ENCODE measurements at places on chromosomes 13 and 19. TPM values are rescaled to one million over a fixed set of nuclear protein-coding genes. Genes with fewer than 3 reads are reported as not detected.

GRCh38 chr19:19487950-19488874 lies 27.1 kb downstream of the TSSK6 start:
- peaks cover 28% of the 10 kb centered on the region for H3K4me1 ChIP-seq
- DNase-seq = no peak
- no peaks in the 10 kb centered on the region for H3K27me3 ChIP-seq
- H3K4me3 ChIP-seq = no peak overlapping the region
- H3K36me3 ChIP-seq = peaks cover 11% of the 10 kb centered on the region
- peak overlapping the region; percentile 82 for H3K27ac ChIP-seq

GRCh38 chr19:20925481-20925880 lies 2.4 kb downstream of the ZNF85 start:
- H3K4me3 ChIP-seq = no peak overlapping the region
- no peaks in the 10 kb centered on the region for H3K4me1 ChIP-seq
- no peaks in the 10 kb centered on the region for H3K36me3 ChIP-seq
- no peaks in the 10 kb centered on the region for H3K27me3 ChIP-seq

DNA sequence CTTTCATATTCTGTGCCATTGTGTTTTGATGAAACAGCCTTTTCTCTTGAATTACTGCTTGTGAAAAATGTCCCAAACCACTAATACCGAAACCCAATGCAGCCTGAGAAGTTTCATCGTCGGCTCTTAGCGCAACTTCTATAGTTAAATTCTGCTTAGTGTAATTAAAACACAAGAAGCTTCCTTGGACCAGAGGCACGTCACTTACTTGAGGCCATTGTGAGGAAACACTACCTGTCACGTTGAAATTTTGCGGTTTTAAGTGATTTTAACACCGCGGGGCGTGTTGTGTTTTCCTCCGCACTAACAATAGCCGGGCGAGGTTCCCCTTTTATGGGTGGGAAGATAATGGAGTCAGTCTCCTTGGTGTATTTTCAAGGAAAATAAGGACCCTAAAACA lies 70.9 kb downstream of the GGACT start:
- peaks cover 3% of the 10 kb centered on the region for H3K36me3 ChIP-seq
- no peak overlapping the region for H3K27ac ChIP-seq
- H3K27me3 ChIP-seq = no peaks in the 10 kb centered on the region
- peaks cover 4% of the 10 kb centered on the region for H3K4me1 ChIP-seq
- H3K4me3 ChIP-seq = no peak overlapping the region

DNA sequence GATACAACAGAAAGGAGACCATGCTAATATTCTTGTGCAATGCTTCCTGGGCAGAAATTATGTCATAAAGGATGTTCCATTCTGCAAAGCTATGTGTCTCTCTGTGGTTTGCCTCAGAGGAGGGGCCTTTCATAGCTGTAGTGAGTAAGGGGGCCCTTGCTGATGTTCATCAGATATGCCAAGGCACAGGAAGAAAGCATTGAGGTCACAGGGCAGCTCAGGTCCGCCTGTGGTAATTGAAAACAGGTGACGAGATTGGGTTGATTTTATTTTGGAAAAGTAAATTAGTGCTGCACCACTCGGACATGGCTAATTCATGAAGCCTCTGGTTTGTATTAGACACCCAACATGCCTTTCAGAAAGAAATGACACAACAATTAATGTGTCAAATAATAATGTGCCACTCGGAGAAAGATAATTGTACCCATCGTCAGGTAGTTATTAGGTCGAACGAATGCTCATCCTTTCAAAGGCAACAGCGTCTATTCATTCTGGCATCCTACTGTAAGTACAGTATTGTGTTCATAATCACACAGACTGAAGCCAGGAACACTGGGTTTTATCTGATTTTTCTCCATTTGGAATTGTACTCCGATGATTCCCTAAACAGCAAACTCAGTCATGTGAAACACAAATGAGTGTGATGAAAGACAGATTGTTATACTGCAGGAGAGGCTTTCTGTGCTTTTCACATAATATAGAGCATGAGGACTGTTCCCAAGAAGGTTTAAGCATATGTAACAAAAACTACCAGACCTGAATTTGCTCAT lies 421.6 kb upstream of the KLF12 start:
- H3K4me3 ChIP-seq = no peak overlapping the region
- no peak overlapping the region for H3K27ac ChIP-seq
- H3K36me3 ChIP-seq = no peaks in the 10 kb centered on the region
- no peak for DNase-seq
- H3K27me3 ChIP-seq = no peaks in the 10 kb centered on the region

DNA sequence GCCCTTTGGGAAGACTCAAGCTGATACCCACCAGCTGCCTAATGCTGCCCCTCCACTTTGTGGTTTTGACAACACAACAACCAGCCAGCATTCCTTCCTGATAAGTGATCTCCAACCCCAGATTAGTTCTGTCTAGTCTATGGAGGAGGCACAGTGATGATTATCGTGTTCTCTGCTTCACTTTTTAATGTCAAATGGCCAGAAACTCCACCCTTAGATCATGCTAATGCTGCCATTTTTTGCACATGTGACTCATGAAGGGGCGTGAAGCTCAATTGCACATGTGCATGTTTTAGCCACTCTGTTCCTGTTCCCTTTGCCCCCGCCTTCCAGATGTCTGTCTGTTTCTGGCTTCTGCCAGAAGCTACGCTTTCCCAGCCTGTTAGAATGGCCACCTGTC lies 199.8 kb downstream of the COG6 start:
- no peak overlapping the region for H3K27ac ChIP-seq
- H3K4me1 ChIP-seq = no peaks in the 10 kb centered on the region
- no peaks in the 10 kb centered on the region for H3K27me3 ChIP-seq
- H3K4me3 ChIP-seq = no peak overlapping the region
- H3K36me3 ChIP-seq = no peaks in the 10 kb centered on the region

GRCh38 chr13:31998131-31998530 lies 33.4 kb upstream of the FRY start:
- no peak overlapping the region for H3K27ac ChIP-seq
- no peak overlapping the region for H3K4me3 ChIP-seq
- no peaks in the 10 kb centered on the region for H3K4me1 ChIP-seq
- DNase-seq = no peak

DNA sequence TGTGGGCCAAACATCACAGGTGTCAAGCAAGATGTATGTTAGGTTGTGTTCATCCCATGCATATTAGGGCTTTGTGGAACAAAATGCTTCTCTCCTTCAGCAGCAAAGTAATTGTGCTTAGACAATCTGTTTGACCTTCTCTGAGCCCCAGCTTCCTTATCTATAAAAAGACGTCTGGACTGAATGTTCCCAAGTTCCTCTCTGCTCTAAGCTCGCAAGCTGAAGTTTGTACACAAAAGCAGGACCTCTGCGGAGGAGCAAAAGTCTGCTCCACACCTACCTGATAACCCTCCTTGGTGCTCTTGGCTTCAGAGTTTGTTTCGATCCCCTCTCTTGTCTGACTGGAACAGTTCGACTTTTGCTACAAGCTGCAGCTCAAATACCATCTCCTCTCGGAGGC lies 95.7 kb upstream of the UBL3 start:
- H3K27ac ChIP-seq = no peak overlapping the region
- H3K4me3 ChIP-seq = no peak overlapping the region
- H3K36me3 ChIP-seq = no peaks in the 10 kb centered on the region
- DNase-seq = no peak
- H3K27me3 ChIP-seq = no peaks in the 10 kb centered on the region

The RNF113B gene
- total RNA-seq = not detected

The TMEM86B gene
- total RNA-seq = 8.3 TPM

The ACER1 gene
- not detected for total RNA-seq

The KASH5 gene
- total RNA-seq = 0.21 TPM

The ZNF440 gene
- 3.6 TPM for total RNA-seq

The IZUMO1 gene
- total RNA-seq = not detected
